ENCODE measurements at places on chromosomes 7 and 10. TPM values are rescaled to one million over a fixed set of nuclear protein-coding genes. Genes with fewer than 3 reads are reported as not detected.

- no peak for DNase-seq
Observed at GRCh38 chr7:69633122-69633831, 35.0 kb downstream of the AUTS2 start.

DNA sequence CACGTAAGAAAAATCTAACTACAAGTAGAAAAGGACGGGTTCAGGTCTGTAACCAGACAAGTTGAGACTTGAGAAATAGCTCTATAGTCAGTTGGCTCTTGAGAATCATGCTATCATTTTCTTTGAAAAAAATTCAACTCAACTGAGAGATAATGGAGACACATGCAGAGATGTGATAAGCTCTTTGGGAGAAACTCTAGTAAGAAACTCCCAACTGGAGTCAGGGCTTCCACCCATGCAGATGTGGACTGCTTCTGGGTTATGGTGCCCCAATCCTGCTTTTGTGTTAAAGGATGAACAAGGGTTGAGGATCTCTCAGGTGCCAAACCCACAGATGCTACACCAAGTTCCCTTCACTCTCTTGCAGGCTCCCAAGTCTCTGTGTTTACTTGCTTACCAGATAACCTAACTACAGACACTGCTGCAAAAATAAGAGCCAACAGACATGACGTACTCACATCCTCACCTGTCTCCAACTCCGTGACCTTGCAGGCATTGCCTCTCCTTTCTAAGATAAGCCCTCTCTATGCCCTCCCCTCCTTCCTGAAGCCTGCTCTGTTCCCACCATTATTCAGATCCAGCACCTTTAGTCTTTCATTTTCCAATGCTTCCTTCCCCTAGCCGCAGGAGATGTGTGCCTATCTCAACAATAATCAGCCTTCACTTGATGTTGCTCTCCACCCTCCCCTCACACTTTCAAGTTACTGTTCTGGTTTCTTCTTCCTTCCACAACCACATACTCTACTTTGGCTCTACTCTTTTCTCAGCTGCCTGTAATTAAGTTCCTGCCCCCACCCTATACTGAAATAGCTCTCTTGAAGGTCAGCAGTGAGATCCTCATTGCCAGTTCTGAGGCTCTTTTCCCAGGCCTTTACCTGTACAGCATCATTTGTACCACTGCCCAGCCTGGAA lies 130.0 kb downstream of the ICA1 start:
- peak; percentile 41 for DNase-seq

The KLLN gene
- 0.95 TPM for total RNA-seq

The MACROH2A2 gene
- total RNA-seq, result 5.5 TPM

The HOXA9 gene
- not detected for total RNA-seq

The SFRP4 gene
- not detected for total RNA-seq

DNA sequence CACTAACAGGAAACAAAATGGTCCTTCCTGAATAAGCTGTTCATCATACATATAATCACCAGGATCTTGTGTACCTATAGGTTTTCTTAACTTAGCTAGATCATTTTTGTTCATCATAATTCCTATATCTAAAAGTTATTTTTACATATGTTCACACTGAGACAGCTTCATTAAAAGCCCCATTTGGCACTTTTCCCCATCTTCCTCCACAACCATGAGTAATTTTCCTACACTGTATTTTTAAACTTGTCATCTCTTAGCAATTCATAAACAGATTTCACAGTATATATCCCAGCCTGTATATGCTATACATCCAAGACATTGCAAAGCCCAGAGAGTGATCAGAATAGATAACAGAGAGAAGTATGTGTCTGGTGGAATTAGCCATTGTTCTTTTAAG lies 28.3 kb downstream of the ZNF365 start:
- DNase-seq, result no peak

- DNase-seq, result no peak
Observed at GRCh38 chr7:155913291-155913690, 101.0 kb upstream of the SHH start.

DNA sequence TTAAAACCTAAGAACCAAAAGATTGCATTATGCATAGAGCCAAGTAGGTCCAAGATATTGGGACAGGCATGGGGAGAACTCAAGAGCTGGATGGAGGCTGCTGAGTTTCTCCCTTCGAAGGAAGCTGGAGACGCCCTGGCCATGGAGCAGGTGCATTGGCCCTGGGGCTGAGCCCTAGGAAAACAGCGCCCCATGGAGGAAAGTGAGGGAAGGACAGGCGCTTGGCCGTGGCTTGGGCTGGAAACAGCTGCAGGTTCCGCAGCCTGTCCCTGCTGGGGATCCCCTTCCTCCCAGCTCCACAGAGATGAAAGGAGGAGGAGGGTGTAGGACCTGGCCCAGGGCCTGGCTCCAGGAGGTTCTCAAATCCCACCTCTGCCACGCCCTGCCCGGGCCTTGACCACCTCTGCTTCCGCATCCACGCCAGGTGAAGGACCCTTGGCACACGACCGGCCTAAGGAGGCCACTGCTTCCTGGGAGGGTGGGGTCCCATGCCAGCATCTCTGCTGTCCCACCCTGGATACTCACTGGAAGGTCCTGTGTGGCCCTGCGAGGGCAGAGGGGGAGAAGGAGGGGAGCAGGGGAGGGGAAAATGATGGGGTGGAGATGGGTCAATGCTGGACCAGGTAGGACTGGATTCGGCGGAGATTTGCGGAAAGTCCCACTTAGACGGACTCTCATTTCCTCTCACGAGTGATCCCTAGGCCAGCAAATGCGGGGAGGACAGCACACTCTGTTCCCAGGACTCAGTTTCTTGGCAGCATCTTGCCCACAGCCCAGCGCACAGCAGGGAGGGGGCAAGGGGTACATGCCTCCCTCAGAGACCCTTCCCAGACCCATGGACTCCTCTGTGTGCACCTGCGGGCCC lies 258.6 kb upstream of the TCERG1L start:
- no peak for DNase-seq

The ASZ1 gene
- not detected for total RNA-seq

DNA sequence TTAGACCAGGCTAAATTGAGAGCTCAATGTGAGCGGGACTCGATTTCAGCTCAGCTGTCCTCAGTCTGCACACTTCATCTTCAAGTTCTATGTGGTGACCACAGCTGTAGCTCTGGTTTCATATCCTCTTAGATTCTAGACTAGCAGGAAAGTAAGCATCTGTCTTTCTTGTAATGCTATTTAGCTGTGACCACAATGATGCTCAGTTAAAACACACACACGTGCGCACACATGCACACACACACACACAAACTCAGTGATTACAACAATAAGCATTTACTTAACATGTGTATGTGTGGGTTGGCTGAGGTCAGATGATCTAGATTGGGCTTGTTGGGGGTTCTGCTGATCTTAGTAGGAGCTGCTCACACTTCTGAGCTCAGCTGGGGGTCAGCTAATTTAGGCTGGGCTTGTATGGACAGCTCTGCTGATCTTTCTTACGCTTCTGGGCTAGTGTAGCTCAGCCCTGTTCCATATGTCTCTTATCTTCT lies 82.5 kb downstream of the ZNF365 start:
- DNase-seq, result no peak

DNA sequence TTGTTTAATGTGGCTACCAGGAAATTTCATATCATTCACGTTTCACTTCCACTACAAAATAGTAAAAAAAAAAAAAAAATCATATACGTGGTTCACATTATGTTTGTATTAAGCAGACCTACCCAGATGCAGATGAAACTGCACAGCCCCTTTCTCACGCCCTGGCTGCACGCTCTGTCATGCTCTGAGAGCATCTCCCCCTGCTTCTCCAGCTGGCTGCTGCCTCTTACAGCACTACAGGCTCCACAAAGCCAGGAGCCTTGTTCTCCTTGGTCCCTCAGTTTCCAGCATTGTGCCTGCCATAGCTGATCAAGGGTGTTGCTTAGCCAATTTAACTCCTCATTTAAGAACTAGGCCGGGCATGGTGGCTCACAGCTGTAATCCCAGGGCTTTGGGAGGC lies 6.9 kb upstream of the GPNMB start:
- DNase-seq, result no peak

The KIF20B gene
- 82.1 TPM for total RNA-seq

The IL15RA gene
- total RNA-seq, result 24.5 TPM

The AMPH gene
- not detected for total RNA-seq

DNA sequence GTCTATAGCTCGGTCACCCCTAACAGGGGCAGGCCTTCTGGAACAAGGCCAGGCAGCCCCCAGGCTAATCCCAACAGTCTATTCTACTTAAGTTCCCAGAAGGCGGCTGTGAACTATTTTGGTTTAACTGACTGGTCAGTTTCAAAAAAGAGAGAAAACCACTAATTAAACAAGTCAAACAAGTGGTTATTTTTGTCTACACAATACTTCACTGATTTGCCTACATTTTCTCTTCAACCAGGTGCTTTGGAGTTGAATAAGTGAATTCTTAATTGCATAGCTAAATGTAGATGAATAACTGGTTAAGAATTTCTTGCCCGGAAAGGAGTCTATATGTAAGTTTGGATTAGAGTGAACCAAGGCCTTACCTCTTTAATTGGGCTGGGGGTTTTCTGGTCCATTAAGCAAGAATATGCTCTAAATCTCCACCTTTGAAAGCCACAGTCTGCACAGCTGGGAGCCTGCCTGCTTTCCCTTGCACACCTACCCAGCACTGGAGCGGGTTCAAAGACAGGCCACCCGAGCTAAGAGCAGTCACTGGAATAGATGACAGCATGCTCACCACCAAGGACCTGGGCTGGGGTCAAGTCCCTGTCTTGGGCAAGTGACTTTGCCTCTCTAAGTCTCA lies 70.4 kb downstream of the TBXAS1 start:
- DNase-seq, result no peak

GRCh38 chr10:117677890-117678500 lies 135.4 kb downstream of the EMX2 start:
- no peak for DNase-seq

GRCh38 chr7:75599244-75599781 lies 107.2 kb downstream of the SPDYE5 start:
- no peak for DNase-seq

- no peak for DNase-seq
Observed at GRCh38 chr10:75651417-75651816, 220.0 kb downstream of the LRMDA start.

DNA sequence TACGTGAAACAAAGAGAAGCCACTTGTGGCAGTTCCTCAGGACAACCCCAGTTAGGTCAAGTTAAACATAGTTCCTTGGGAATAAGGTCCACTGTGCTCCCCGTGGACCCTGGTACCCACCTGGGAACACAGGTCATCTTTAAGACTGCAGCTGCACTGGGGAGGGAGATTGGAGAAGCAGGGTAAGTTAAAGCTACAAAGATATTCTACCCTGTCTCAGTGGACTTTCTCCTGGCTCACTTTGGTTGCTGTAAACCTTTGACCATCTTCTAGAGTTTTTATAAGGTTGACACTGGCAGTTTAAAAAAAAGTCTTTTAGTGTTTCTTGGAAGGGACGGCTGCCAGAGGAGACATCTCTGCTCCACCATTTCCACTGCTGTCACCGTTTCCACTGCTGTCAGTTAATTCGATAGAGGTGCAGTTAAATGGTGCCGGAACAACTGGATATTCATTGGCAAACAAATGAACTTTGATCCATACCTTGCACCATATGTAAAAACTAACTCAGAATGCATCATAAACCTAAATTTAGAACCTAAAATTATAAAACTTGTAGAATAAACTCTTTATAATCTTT lies 42.5 kb downstream of the LMTK2 start:
- no peak for DNase-seq

The PRLHR gene
- not detected for total RNA-seq

GRCh38 chr7:147731311-147731710 lies 859.3 kb upstream of the C7orf33 start:
- no peak for DNase-seq

- DNase-seq, result no peak
Observed at GRCh38 chr10:72107325-72108003, 19.1 kb upstream of the SPOCK2 start.

DNA sequence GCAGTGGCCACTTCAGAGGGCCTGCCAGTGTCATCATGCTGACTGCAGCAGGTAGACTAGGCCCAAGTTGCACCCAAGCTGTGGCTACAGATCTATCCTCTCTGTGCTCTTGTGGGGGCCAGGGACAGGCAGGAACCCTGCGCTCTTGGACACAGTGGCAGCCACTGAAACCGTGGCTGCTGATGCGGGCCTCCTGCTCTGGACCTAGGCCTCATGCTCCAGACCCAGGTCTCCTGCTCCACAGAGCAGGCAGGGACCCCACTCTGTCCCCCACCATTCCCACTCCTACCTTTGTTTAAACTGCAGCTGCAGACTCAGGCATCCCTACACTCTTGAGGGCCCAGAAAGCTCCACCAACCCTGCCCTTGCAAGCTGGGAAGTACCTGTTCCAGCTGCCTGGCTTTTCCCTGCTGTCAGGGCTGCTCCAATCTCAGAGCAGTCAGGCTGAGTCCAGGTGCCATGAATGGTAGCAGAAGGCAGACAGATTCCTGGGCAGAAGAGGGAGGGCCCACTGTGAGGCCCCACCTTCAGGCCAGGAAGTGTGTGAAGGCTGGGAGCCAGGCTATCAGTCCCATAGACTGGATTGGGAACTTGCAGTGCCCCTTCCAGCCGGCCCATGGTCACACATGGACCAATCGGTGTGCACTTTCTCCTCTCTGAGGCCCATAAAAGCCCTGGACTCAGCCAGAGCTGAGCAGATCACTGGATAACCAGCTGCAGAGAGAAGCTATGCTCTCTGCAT lies 634.0 kb upstream of the SEMA3D start:
- DNase-seq, result no peak

The ZNF248 gene
- total RNA-seq, result 9.1 TPM

- DNase-seq, result peak; percentile 80
Observed at GRCh38 chr7:100119970-100120732, 717 bp downstream of the CNPY4 start.

GRCh38 chr10:98016772-98017475 lies 13.5 kb downstream of the CRTAC1 start:
- DNase-seq, result no peak

DNA sequence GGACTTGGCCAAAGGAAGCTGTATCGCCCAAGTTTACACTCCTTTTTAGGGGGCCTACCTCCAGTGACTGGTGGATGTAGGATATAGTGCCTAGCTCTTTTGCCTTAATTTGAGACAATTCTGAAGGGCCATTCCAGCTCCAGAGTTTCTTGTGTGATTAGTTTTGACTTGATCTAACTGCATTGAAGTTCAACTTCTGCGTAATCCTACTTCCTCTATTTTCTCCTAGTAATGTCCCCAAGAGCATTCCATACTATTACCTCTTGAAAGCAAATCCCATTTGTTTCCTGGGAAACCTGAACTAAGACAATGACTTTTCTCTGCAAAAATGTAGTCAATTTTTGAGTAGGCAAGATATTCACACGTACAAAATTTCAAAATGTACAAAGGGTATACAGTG lies 4.7 kb upstream of the H2AZ2 start:
- DNase-seq, result no peak

DNA sequence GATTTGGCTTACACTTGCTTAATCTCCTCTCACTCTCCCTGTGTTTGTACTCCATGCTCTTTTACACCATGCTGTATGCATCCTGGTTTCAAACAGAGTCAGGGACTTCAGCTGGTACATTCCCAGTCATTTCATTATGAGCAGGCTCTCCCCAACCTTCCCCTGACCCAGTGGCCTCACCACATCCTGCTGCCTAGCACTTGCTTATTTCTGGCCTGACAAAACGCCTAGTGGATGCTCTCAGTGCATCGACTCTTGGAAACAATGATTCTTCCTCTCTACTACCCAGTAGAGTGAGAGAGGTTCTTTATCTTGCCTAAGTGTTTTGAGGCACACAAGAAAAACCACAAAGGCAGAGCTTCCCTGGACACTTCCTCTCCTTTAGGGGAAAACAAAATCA lies 63.4 kb downstream of the CAV1 start:
- DNase-seq, result peak; percentile 61
